ENCODE measurements at places on chromosomes 16 and 17.
A peak's percentile ranks its signal among the peaks of the same experiment; 100 is the strongest.

DNA sequence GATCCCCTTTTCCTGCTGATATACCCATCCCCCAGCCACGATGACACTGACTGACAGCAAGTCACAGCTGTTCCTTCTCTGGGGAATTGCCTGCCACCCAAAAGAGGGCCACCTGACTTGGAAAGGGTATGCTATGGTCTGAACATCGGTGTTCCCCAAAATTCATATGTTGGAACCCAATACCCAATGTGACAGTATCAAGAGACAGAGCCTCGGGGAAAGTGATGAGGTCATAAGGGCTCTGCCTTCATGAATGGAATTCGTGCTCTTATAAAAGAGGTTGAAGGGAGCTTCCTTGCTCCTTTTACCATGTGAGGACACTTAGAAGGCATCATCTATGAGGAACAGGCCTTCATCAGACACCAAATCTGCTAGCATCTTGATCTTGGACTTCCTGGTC, 7.6 kb upstream of the MARVELD3 start:
- DNase-seq: no peak

- DNase-seq: no peak
These were observed 396.6 kb upstream of the DYNLRB2 start for GRCh38 chr16:80144191-80144590.

DNA sequence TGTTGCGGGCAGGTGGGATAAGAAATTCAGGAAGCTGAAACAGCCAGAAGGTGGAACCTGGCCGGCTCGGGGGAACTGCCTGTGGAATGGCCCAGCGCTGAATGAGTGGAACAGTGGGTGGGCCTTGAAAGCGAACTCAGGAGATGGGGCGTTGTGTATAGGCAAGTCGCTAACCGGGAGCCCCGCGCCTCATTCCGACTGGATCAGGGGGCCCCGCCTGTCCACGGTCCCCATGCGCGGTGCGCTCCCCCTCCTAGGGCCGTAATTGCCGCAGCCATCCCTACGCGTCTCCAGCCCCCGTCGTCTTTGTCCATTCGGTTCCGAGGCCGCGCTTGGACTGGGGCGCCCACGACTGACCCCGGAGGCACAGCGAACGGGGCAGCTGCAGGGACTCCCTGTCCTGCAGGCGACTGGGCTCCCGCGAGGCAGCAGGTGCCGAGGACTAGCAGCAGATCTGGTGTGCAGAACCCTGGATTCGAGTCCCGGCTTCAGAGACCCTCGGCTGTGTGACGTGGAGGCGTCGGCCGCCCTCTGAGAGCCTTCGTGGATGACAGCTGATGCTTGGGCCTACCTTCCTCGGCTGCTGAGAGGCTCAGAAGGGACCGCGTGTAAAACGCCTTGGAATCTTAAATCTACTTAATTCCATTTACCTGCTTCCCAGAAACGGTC, 10.9 kb upstream of the CA4 start:
- DNase-seq: no peak

- DNase-seq: no peak
These were observed 94.6 kb downstream of the YPEL2 start for GRCh38 chr17:59426031-59426430.

GRCh38 chr17:45883063-45883462, 11.3 kb upstream of the MAPT start:
- no peak for DNase-seq

GRCh38 chr16:55102531-55102930, 171.9 kb downstream of the IRX5 start:
- no peak for DNase-seq

DNA sequence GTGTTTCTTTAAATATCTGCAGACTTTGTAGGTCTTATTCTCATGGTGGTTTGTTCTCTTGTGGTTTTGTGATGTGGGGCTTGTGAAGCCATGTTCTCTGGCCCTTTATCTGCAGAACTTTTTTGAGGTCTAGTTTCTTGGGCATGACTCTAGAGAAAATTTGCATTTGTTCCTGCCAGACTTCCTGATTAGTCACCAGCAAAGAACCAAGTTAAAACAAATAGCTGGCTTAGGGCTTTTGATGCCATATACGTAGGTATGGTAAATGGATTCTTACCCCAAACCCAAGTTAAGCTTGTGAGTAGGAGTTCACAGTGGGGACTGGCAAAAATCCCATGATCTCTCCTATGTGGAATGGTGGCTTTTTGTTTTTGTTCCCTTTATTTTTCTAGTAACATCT, 68.7 kb upstream of the IRX3 start:
- peak; percentile 15 for DNase-seq

DNA sequence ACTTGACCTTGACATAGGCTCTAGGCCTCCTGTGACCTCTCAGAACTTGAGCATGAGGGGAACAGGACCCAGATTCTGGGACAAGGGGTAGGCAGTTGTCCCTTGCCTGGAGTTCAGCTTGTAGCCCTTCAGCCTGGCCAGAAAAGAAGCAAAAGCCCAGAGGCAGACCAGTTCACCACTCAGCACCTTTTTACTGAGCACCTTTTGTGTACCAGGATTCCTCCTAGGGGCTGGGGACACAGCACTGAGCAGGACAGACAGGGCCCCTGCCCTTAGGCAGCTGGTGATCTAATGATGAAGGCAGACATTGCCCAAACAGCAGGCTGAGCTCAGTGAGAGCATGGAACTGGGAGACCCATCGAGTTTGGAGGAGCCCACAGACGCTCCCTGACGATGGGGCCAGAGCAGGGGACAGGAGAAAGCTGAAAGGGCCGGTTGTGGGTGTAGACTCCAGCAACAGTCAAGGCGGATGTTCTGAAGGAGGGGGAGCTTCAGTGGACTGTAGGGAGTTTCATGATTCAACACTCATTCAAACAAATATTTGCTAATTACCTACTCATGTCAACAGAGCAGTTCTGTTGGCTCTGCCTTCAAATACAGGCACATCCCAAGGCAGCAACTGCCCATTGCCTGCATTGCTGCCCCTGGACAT, 32.0 kb downstream of the SBK1 start:
- DNase-seq: no peak

- DNase-seq: no peak
These were observed 13.2 kb downstream of the RPH3AL start for GRCh38 chr17:339193-340061.

GRCh38 chr17:41959336-41960095, 7.1 kb upstream of the CNP start:
- DNase-seq: peak; percentile 59

- DNase-seq: peak; percentile 40
These were observed 139.7 kb downstream of the SEC14L1 start for GRCh38 chr17:77280304-77281121.

GRCh38 chr16:22023505-22023904, 15.6 kb downstream of the MOSMO start:
- DNase-seq: no peak

DNA sequence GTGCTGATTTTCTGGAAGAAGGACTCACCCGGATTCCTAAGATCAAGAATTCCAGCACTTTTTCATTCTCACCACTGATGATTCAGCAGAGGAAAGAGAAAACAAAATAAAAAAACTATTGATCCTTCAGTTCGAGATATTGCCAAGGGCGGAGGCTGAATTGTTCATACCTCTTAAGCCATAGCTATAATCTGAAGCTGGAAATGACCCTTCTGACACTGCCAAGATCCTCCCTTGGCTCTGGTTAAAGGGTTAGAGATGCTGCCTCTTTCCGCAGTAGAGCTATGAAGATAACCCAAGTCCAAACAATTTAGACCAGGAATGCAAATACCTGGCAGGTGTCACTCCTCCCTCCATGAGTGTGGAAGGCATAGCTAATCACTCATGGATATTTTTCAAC, 73.0 kb downstream of the TMEM114 start:
- DNase-seq: no peak

DNA sequence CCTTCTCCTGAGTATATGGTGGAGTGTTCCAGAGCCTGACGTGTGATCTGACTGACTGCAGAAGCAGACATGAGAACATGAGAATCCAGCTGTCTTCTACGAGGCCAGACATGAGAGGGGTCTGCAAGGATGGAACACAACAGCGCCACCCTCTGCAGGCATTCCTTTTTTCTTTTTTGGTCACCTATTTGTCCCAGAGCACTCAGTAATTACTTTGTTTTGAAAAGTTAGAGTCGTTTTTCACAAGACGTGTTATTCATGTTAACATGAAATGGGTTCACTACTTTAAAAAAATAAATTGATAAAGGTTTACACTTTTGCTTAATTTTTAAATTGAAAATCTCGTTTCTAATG, 43.8 kb upstream of the ATP2A3 start:
- no peak for DNase-seq

- no peak for DNase-seq
These were observed 250.7 kb upstream of the MON1B start for GRCh38 chr16:76940251-76940650.

DNA sequence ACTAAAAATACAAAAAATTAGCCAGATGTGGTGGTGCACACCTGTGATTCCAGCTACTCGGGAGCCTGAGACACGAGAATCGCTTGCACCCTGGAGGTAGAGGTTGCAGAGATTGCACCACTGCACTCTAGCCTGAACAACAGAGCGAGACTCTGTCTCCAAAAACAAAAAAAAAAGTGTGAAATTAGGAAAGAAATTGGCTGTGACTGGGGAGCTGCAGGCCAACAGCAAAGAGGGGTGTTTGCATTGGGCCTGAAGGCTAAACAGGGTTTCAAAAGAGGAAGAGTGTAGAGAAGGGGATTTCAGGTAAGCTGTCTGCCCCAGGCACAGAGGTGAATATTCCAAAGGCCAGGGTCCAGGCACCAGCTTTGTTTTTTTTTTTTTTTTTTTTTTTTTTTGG, 9.4 kb downstream of the BMERB1 start:
- DNase-seq: no peak

GRCh38 chr16:27726621-27727261, 176.8 kb downstream of the KATNIP start:
- DNase-seq: peak; percentile 41

DNA sequence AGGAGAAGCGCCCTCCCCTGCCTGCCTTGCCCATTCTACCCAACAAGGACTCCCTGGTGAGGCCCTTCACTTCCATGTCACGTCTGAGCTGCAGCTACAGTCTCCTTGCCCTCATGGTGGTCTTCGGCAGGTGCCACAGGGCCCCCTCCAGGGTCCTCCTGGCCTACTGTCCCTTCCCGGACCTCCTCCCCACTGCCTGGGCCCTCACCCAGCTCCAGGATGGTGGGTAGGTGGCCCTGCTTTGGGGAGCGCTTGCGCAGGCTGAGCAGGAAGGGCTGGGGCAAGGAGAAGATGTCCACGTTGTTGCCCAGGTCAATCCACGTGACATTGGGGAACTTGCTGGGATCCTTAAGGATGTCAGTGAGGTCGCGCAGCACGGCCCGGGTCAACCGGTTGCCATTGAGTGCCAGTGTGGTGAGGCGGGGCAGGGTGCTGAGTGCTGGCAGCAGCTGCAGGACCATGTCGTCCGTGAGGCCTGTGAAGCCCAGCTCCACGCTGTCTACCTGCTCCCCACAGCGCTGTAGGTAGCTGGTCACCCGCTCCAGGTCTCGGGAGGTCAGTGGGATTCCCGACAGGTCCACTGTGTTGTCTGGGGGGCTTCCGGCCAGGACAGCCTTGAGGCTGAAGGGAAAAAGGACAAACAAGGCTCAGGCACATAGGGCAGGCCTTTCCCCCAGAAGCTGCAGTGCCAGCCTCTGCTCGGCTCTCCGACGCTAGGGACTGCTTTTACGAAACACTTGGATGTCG, 28.3 kb downstream of the TRPV2 start:
- no peak for DNase-seq

GRCh38 chr17:21061158-21061835, 18.5 kb upstream of the USP22 start:
- no peak for DNase-seq

DNA sequence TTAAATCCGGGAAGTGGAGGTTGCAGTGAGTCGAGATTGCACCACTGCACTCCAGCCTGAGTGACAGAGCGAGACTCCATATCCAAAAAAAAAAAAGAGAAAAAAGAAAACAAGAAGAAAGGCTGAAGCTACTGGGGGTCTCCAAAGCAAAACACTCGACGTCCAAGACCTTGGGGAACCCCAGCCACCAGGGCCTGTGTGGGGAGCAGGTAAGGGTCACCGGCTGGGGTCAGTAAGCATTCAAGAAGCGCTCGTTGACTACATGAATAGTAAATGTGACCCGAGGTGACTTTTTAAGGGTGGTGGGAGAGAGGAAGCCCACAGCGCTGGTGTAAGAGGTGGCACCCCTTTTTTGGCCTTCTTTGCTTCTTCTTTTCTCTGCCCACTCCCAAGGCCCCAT, 49.5 kb downstream of the PECAM1 start:
- no peak for DNase-seq

GRCh38 chr16:2854700-2855309, 3.2 kb downstream of the PRSS22 start:
- DNase-seq: no peak
